ENCODE measurements at places on chromosomes 7 and 10.

DNA sequence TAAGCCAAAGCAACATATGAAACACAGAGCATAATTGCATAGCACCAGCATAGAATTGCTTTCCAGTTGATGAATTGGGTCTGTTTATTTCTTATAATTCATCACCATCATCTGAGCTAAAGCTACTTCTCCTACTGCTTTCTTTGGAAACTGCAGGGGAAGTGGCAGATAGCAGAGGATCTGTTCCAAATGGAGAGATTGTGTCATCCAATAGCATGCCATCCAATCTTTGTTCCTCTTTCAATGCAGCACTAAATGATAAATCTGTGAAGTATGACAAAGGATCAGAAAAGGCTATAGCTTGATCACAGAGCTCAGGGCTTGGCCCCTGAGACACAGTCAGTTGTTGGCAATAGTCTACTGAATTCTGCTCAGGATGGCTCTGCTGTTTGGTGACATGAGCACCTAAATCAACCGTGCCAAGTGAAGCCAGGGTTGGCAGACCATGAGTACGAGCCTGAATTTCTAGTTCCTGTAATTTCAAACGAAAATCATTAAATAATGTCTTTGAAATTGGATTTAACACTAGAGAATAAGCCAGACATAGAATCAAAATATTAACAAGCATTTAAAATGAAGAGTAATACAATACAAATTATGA is 90.0 kb downstream of the TFEC start:
- no peak for DNase-seq

DNA sequence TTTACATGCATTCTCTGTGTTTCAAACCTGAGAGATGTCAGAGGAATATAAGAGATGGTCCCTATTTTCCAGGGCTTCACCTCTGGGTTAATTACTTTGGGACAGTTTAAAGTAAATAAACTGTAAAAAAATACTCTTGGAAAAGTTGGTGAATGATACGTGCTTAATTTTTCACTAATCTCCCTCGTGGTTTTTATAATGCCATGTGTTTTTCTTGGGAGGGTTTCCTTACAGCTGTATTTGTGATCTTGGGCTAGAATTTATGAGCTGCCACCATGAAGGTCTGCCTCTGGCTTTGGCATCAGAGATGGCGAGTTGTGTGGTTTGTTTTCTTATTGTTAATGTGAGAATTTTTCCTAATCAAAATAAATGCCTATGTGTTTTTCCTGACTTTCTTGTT is 322.5 kb downstream of the AUTS2 start:
- DNase-seq = no peak

DNA sequence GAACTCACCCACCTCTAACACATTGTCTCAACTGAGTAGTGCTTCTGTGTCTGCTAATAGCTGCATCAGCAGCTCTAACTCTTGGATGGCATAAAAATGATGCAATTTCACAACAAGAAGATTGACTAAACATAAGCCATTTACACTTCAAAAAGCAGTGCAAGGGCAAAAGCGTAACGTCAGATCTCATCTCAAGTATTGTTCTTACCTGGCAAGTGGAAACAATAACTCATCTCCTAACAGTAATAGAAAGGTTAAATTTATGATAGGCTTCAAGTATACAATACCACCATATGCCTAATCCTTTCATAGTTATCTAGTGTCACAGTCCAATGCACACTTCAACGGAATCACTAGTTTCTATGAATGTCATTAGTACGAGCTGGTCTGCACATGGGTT is 14.8 kb downstream of the TPK1 start:
- no peak for DNase-seq

DNA sequence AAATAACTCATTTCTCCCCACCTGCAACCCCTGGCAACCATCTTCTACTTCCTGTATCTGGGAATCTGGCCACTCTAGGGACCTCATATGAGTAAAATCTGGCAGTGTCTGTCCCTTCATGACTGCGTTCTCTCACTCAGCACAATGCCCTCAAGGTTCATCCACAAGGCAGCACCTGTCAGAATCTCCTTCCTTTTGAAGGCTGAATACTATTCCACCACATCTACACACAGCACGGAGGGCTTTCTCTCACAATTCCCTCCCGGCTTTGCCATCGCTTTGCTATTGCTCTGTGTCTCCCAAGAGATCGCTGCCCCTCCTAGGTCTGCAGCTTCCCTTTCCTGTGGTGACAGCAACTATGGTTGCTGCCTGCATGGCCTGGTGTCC is 174.7 kb upstream of the RHEB start:
- DNase-seq = no peak

DNA sequence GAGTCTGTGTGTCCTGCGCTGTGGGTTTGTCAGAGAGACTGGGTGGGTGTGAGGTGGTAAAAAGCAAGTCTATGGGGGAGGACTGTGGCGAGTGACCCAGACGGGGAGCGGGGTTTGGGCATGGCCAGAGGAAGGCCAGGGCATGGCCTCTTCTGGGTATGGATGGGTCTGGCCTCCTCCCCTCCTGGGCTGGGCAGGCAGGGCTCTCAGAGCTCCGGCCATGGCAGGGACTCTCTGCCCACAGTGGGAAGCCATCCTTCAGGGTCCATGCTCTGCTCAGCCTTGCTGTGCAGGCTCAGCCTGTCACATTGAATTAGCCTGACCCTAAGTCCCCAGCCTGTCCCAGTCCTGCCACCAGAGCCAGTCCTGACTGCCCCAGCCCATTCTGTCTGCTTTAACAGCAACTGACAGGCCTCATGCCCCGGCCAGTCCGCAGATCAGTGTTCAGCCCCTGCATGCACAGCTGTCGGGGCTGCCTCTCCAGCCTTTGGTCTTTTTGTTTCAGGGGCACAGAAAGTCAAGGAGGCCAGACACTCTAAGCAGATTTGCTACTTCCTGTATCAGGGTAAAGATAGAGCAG is 7.9 kb downstream of the ANTXRL start:
- DNase-seq = no peak

GRCh38 chr7:30977896-30978564 is 14.3 kb downstream of the GHRHR start:
- DNase-seq = no peak

- no peak for DNase-seq
Measured at GRCh38 chr10:27138277-27138676, 15.9 kb downstream of the YME1L1 start.

- peak; percentile 1 for DNase-seq
Measured at GRCh38 chr10:93554760-93555432, 11.6 kb upstream of the FFAR4 start.

DNA sequence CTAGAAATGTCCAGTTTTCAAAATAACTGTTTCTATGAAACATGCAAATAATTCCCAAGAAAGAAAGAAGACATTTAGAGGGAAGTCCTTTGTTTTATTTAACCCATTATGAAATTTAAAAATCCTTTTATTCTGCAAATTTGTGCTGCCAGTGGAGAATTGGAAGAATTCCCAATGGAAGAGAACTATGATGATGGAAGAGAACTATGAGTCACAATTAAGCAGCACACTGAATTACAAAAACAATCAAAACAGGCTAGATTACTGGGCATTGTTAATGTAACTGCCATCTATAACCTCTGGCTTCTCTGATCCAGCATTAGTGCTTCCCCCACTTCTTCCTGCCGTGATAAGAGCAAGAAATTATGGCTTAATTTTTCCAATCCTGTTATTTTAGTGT is 126.2 kb upstream of the FEZF1 start:
- DNase-seq = no peak

- DNase-seq = no peak
Measured at GRCh38 chr10:101079874-101080273, 18.1 kb downstream of the KAZALD1 start.

DNA sequence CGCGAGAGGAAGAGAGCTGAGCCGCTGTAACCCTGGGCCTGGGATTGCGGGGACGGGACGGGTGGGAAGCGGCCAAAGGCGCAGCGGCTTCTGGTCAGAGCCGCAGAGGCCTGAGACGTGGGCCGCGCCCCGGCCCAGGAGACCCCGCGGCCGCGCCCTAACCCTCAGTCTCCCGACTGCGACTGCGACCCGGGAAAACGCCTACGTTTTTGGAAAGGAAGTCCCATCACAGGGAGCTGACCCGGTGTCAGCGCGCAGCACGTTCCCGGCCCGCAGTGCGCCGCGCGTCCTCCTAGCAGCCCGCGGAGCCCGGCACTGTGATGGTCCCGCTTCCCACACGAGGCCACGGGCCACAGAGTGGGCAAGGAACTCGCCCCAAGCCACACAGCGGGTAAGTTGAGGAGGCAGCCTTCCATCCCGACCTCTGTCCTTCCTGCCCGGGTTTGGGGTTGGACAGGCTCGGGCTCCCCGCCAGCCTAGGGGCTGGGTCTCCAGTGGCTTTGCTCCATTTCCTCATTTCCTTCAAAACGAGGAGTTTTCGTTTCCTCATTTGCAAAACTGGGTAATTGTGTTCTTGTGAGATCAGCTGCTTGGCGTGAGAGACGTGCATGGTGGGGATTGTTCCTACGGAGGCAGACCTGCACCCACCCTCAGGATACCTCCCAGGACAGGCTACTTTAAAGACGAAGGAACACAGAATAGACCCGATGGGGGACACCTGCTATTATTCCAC is 1.2 kb downstream of the GPNMB start:
- DNase-seq = no peak

- DNase-seq = no peak
Measured at GRCh38 chr7:22156205-22156604, 200.7 kb downstream of the RAPGEF5 start.

DNA sequence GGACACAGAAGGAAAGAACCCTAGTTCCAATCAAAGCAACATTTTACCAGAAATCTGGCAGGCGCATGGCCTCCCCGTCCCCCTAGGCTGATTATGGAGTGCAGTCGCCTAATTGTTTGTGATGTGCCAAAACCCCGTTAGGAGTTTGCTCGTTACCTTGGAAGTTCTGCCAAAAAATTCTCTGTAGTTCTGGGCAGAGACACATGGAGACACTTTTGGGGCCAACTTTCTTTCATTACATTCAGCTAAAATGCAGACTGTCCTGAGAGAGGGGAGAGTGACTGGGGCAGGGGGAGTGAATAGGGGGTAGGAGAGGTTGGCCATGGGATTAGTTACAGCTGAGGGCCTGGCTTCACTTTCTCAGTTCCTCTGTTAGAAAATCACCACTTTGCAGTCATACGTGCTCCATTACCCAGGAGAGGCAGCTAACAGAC is 158.0 kb upstream of the NPVF start:
- DNase-seq = no peak

GRCh38 chr10:117257721-117258120 is 16.8 kb downstream of the SLC18A2 start:
- no peak for DNase-seq

GRCh38 chr10:113856563-113856962 is 2.1 kb downstream of the NHLRC2 start:
- DNase-seq = no peak

GRCh38 chr7:134419085-134419484 is 39.8 kb downstream of the AKR1B1 start:
- DNase-seq = no peak

DNA sequence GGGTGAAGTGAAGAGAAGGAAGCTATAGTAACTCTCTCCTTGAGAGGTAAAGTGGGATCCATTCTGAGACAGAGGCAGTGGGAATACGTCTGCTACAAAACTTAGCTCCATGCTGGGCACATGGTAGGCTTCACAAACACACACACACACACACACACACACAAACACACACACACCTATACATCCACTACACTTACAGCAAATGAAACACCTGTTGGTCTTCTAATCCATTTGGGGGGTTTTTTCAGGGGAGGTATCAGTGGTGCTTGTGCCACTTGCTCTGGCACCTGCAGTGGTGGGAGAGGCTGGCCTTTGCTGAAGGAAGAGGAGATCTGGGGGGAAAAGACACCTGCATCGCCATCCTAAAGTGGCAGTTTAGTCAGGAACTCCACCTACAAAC is 14.5 kb downstream of the SEC31B start:
- no peak for DNase-seq

- no peak for DNase-seq
Measured at GRCh38 chr7:155252444-155252887, 45.2 kb upstream of the INSIG1 start.

- no peak for DNase-seq
Measured at GRCh38 chr10:111551001-111551400, 474.2 kb downstream of the ADRA2A start.

DNA sequence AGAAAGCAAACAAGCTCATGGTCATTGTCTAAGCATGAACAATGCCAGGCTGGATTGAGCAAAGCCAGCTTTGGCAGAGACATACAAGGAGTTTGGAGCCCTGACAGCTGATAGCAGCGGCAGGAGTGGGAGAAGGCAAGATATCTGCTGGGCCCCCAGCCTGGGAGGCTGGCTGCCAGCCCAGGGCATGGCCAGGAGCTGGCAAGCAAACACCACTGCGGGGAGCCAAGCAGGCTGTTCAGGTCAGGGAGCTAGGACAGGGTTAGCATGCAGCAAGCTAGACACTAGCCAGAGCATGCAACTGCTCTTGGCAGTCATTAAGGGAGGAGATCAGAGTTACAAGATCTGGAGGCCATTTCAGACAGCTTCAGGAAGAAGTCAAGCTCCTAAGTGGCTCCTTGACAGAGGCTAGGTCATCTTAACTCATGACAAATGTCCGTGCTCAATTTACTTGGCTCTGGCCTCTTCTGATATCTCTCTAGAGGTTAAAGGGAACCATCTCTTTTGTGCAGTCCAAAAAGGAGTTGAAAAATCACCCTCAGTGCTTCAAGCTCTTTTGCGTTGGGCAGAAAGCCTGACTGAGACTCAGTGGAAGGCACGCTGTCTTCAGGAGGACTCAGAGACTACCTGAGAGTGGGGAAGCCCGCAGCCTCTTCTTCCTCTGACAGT is 436.8 kb upstream of the C7orf33 start:
- no peak for DNase-seq

DNA sequence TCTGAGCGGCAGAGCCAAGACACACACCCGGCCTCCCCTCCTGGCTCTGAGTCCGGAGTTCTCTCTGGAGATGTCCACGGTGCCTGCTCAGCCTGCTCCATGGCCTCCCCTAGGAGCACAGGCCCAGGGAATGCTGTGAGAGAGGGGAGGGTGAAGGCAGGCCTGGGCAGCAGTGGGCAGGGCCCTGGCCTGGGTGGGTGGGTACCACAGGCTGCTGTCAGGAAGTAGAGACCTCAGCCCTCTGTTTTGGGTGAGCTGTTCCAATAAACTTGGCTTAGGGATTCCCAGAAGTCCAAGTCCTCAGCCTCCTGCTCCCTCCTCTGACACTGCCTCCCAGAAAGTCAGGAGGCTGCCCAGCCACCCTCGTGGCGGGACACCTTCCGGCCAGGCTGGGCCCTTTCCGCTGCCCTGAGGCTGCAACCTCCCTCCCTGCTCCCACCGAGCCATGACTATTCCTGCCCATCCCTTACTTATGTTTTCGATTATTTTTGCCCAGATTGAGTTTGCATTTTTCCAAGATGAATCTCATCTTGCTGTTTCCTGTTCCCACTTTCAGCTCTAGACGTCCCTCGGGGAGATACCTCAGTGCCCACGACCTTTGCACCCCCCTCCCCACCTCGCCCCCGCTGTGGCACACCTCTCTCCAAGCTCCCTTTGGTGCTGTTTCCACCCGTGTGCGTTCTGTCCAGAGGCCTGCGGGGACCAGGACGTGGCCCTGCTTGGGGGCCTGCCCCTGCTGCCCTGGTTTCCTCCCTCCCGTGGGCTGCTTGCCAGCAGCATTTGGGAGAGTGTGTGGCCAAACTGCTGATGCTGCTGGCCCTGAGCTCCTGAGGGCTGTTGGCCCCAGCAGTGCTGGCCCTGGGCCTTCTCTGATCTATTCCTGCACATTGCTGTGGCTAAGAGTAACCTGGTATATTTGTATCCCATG is 5.8 kb upstream of the POLM start:
- no peak for DNase-seq

GRCh38 chr10:125700355-125700911 is 17.5 kb upstream of the TEX36 start:
- DNase-seq = no peak
